Colonic mucosa (tissue), 4 donors: ENCODE measurements at places on chromosomes 3 and 15.

- no peak for DNase-seq
Observed at GRCh38 chr3:155227141-155227540, 66.3 kb downstream of the STRIT1 start.

DNA sequence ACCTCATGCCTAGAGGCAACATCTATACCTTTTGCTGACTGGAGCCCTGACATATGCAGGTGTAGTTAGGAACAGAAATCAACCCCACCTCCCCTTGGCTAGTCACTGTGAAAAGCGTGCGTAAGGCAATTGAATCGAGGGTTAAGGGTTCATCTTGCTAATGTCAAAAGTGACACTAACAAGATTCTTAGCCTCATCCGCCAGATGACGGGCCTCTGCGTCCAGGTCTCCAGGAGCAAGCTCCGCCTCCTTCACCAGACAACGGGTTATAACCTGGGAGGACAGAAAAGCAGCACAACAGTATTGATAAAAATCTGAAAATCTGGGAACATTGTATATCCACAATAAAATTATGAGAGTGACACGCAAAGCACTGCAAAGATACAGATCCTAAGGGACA is 4.7 kb downstream of the SELENOS start:
- no peak for DNase-seq

DNA sequence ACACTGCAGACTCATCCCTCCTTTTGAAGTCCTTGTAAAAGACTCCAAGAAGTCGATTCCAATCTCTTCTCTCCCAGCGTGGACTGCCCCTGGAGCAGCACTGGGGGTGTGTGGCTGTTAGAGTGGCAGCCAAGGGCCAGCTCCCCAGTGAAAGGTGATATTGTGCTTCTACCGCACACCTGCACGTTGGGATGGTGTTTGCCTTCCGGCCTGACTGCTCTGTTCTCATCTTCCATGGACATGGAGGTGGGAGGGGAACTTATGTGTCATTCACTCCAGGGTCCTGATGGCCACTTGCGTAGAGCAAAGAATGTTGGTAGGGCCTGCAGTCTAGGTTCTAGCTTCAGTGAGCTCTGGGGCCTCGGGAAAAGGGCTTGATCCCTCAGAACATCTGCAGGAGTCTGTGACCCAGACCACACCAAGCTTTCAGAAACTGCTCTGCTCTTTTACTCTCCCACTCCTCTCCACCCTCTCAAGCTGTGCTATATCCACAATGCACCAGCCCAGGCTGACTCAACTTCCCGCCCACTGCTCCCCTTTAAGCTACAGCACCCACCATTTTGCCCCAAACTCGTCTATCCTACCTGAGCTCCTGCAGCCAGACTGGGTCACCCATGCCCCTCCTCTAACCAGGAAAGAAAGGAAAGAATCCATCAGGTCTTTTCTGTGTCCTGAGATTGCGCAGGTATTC is 31.3 kb downstream of the LIPC start:
- DNase-seq = no peak

GRCh38 chr15:70212286-70212962 is 114.7 kb upstream of the TLE3 start:
- DNase-seq = no peak

DNA sequence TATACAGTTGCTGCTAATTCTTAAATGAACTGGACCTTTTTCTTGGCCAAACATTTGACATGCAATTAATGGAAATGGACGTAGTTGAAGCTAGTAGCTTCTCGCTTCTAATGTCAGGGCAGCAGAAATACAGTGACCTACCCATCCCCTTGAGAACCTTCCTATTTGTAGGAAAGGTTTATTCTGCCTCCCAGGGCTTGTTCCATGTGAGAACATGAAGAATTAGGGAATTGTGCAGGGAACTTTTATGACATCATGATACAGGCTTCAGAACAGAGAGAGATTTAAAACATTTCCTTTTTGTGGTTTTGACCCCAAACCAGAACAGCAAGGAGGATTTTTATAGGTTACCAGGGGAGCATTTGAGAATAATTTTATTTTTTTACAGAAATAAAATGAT is 406.6 kb upstream of the PPP2R3A start:
- DNase-seq = no peak

DNA sequence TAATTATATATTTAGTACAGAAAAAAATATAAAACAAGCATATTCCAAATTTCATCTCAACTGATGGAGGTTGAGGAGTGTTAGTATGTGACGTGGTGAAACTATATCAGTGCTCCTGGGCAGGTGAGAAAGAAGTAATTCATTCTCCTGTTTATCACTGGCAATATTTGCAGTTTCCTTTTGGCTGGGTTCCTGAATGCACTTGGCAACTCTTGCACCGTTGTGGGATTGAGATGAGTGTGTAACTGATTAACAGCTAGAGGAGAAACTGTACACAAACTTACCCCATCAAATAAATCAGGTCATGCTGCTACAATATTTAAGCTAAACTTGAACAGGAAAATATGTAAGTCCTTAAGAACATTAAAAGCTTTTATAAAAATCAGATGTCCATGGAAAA is 2.1 kb upstream of the ATP13A4 start:
- peak; percentile 86 for DNase-seq

DNA sequence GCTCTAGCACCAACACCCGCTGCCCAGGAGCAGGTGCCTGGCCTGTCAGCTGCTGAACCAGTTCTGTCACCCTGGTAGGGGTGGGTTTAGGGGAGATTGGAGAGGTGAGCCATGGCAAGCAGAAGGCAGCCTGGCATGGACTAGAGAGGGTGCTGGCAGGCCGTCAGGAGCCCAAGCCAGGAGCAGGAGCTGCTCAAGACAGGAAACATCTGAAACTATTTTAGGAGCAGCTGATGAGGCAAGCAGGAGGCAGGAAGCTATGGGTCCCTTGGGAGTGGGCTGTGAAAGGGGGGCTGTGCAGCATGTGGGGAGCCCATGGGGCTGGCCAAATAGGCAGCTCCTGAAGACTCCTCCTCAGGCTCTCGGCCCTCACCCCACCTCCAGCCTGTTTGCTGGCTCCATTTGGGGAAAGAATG is 2.3 kb downstream of the INKA1 start:
- DNase-seq = peak; percentile 32

DNA sequence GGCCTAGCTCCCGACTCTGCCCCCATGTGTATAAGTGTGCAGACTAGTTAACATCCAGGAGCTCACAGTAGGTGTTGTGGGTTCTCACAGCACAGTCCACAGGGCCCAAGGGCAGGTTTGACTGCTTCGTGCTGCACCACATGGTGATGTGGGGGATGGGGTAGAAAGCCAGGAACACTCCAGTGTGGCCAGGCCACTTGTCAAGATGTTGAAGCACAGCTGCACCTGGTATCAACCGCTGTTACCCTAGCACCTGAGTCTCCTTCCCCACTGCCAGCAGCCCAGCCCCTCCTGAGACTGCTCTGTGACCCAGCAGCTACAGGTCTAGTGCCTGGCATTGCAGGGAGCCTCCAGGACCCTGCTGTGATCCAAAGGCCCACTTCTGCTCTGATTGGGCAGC is 53.4 kb downstream of the CHDH start:
- DNase-seq = no peak

- no peak for DNase-seq
Observed at GRCh38 chr3:180492047-180492446, 109.9 kb upstream of the TTC14 start.

GRCh38 chr3:190855151-190855550 is 7.3 kb downstream of the GMNC start:
- DNase-seq = no peak

- no peak for DNase-seq
Observed at GRCh38 chr15:68798346-68799094, 22.2 kb downstream of the ANP32A start.

DNA sequence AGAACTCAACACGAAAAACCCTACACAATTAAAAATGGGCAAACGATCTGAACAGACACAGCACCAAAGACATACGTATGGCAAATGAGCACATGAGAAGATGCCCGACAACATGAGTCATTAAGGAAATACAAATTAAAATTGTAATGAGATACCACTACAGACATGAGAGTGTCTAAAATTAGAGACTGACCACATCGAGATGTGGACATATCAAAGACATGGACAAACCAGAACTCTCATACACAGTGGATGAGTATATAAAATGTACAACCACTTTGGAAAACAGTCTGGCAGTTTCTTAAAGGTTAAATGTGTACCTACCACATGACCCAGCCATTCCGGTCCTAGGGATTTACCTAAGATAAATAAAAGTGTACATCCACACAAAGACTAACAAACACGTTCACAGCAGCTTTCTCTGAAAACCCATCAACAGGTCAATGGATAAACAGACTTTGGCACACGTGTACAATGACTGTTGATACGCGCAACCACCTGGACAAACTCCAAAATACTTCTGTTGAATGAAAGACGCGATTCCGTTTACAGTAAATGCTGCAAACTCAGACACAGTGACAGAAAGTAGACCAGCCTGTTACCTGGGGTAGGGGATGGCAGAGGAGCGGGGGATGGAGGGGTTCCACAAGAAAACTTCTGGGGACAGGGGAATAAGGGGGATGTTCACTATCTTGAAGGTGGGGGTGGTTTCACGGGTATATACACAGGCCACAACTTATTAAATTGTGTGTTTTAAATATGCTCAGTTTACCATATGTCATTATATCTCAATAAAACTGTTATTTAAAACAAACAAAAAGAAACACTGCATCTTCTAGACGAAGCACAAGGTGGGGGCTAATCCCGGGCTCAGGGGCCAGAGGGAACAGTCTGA is 2.1 kb downstream of the TNK2 start:
- DNase-seq = peak; percentile 46

GRCh38 chr15:73190189-73190601 is 137.9 kb downstream of the NEO1 start:
- DNase-seq = no peak

DNA sequence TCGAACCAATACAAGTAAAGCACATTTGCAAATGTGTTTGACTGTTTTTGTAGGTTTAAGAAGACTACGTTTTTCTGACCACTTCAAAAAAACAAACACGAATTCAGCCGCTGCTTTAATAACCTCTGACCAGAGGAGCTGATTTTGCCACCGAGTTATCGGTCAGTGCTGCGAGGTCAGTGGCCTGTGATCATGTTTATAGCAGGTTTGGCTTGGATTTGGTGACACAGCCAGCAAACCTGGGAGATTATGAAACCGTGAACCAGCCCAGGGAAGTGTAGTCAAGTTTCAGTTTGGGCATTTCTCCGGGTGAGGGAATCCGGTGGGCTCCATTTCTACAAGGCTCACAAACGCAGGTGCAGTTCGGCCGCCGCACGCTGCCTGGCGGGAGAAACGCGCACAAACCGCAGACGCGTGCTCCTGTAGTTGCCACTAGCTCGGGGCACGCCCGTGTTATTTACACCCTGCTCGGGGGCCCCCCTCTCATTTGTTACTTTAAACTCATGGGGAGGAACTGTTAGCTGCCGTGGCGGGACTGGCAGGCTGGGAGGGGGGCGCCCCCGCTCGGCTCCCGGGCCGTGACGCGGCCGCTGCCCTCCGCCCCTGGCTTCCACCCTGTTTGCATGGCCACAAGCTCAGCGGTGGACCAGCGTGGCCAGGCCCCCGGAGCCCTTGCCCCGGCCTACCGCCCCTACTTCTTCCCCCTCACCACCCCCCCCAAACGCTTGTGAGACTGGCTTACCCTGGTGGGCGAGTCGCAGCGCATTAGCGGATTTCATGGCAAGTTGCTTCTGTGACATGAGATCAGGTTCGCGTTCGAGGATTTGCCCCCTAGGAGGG is 13.6 kb upstream of the ONECUT1 start:
- DNase-seq = no peak

DNA sequence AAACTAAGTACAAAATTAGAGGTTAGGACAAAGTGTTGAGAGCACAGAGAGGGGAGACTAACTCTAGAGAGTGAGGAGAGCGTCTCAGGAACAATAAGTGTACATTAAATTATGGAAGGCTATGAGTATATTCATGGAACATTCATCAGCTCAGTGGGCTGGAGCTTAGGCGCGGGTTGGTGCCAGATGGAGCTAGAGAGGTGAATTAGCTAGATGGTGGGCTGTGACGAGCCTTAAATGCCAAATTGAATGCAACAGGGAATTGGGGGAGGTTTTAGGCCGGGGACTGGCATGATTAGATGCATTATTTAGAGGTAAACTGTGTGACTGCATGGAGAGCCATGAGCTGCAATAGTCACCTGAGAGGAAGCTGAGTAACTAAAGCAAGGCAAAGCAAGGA is 97.1 kb downstream of the TMEM108 start:
- DNase-seq = no peak

DNA sequence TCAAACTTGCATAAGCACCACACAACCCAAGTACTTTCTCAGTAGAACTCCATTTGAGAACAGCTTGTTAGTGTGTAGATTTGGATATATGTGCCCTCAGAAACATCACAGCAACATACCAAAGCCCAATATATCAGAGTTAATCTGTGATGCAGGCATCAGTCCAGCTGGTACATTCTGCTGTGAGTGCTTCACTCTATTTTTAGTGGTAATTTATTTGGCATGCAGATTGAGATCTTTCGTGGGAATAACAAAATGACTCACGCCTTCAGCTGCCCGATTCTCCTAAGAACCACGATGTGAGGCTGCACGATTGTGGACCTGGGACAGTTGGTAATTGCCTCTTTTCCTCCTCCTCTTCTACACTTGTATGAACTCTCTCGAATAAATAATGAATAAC is 730.7 kb downstream of the SQOR start:
- DNase-seq = no peak

DNA sequence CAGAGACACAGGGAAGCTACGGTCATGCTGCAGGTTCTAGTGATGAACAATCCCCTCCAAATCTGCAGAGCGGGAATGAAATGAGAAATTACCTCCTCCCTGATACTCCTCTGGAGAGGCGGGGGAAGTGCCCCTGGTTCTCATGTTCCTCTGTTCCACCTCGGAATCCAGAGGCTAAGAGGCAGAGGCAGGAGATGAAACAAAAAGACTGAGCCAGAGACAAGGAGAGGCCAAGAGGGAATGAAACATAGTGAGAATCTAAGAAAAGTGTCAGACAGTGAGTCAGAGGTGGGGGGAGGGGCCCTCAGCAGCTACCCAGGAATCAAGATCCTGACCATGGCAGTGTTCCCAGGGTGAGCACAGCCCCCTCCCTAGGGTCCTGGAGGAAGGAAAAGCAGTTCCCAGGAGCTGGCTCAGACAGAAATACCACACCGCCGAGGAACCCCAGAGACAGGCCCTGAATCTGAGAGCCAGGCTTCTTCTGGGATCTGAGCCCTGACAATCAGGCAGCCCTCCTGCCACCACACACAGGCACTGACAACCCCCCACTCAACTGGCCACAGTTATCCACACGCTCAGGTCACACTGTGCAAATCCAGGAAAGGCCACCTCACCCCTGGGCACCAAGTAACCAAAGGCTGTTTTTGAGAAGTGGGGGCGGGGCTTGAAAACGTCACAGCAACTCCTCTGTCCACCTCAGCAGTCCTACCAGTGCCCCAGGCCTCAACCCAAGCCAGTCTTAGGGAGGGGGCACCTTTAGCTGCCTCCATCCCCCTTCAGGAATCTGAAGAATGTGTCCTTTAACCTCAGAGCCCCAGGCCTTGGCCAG is 2.4 kb downstream of the CSRNP1 start:
- peak; percentile 80 for DNase-seq

DNA sequence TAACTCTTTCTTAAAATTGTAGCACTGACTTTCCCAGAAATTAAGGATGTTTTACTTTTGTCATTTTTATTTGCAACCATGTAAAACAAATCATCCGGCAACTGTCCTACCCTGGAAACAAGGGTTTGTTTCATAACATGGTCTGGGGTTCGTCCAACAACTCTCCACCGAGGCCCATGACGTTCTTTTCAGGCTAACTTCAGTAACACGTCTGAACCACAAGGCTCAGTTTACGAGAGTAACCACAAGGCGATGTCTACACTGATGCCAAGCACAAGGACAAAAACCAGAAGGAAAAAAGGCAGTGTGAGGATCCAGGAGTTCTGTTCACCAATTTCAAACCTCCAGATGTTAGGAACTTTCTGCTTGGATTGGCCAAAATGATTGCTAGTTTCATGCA is 546.1 kb downstream of the NTRK3 start:
- DNase-seq = no peak

GRCh38 chr15:77836121-77836692 is 203.5 kb upstream of the LINGO1 start:
- DNase-seq = no peak
